ENCODE measurements at places on chromosomes 3 and 15.

- peak; percentile 83 for DNase-seq
Observed at GRCh38 chr3:129249284-129250065, at the start of gene COPG1. COPG1 (plus strand) TSS chr3:129249606; CDS start chr3:129249710, 104 bp downstream.

DNA sequence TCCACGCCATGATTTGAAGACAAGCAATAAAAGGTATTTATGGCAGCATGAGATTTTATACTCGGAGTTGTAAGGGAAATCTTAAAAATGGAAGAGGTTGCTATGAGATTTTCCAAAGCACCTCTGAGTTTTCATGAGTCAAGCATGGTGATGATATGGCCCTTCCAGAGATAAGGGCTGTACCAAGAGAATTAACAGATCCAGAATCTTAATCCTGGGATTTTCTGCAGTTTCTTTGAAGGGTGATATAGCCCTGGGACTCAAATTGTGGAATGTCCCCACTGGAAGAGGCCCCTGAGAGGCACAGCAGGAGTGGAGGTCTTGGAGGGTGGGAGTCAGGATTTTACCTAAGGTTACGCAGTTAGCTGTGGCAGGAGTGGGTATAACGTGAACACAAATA is 243.3 kb downstream of the ZNF621 start:
- DNase-seq, result no peak

DNA sequence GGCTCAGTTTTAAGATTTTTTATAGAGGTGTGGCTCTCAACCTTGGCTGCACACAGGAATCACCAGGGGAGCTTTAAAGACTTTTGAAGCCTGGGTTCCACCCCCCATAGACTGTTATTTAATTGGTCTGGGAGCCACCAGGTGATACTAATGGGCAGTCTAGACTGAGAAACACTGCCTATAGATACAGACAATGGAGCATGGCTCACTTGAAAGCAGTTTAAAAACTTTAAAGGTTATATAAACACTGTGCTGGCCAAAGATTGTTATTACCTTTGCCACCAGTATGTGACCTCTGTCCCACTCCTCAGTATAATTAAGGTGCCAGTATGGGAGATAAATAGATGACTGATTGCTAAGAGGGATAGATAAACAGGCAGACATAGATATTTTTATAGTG is 3.8 kb downstream of the GOLIM4 start:
- no peak for DNase-seq

DNA sequence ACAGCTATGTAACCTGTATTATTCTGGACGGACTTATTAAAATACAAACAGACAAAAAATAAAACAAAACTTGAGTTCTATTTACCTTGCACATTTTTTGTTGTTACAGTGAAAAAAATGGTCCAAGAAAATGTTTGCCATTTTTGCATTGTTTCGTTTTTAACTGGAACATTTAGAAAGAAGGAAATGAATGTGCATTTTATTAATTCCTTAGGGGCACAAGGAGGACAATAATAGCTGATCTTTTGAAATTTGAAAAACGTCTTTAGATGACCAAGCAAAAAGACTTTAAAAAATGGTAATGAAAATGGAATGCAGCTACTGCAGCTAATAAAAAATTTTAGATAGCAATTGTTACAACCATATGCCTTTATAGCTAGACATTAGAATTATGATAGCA is 17.1 kb downstream of the LMOD3 start:
- peak; percentile 59 for DNase-seq

- DNase-seq, result no peak
Observed at GRCh38 chr15:101578443-101578894, 73.7 kb downstream of the TM2D3 start.

DNA sequence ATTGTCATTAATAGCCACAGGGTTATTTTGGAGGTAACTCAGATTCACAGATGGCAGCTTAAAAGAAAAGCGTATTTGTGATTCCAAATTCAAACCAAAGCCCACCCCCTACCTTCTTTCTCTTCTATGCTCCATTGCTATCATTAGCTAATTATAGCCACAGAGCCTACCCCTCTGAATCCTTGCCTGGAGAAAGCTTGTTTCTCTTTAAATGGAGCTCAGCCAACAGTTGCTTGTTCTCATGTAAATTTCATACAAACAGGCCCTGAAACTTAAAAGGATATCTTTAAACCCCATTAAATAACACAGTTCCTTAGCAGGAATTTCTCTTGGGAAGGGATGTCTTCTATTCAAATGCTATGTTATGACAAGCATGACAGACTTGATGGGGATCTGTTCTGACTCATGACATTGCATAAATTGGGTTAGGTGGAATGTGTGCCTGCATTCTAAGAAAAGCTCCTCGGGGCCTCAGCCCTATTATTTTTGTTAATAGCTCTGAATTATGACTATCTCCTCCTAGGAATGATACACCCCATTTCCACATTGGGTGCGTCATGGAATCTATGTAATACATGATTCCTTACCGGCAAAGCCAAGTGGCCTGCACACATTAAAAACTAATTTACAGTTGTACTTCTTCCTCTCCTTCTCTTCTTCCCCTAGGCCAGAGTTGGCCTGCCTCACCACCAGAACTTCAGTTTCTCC is 265.8 kb downstream of the TAFA4 start:
- DNase-seq, result no peak

GRCh38 chr3:49630784-49631183 is 43.4 kb upstream of the APEH start:
- DNase-seq, result no peak

GRCh38 chr15:65310431-65311137 is 6.1 kb downstream of the RNU5B-1 start:
- peak; percentile 78 for DNase-seq

GRCh38 chr3:63967675-63968611 is 55.4 kb downstream of the PSMD6 start:
- peak; percentile 38 for DNase-seq

GRCh38 chr3:15032650-15033049 is 32.5 kb downstream of the MRPS25 start:
- no peak for DNase-seq

DNA sequence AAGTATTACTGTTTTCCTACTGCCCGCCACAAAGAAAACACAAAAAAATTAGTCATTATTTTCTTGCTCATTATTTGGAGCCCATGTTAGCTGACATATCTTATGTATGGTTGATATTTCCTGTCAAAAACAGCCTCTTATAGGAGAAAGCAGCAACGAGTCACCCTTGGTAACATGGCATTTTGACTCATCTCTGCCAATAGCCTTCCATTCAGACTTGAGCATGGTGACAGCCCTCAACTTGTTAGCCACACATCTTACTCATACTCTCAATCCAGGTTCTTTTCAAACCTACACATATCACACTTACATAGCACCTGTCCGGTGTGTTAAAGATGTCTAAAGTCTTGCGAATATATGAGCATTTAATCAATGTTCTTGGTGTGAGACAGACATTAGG is 109.4 kb upstream of the SAMMSON start:
- DNase-seq, result no peak

- DNase-seq, result no peak
Observed at GRCh38 chr3:196634829-196635228, 4.7 kb upstream of the NRROS start.

DNA sequence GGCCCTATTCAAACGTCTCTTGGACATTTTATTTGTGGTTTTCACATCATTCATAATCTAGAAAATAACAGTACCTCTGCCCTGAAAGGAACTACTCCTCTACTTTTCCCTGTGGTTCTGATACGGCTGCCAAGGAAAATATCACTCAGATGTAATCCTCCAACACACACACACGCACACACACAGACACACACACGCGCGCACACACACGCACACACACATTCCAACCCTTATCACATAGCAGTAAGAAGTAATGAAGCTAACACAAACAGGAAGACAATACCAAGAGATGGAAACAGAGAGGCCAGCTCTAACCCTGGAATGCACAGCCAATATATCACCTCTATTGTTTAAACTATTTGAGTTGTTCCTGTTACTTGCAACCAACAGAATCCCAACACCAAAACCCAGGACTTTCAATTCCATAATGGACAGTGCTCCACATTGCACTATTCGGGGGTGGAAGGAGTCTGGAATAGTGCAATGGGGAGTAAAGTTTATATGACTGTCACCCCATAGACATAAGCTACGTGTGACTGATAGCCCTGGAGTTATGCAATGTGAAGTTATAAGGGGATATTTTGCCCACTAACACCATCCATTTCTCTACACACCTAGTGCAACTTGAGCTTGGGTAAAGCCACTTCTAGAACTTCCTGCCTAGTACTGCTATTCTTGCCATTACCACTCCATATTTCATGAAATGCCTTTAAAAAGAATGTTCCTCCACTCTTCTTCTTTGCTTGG is 71.3 kb upstream of the FNDC3B start:
- peak; percentile 62 for DNase-seq

DNA sequence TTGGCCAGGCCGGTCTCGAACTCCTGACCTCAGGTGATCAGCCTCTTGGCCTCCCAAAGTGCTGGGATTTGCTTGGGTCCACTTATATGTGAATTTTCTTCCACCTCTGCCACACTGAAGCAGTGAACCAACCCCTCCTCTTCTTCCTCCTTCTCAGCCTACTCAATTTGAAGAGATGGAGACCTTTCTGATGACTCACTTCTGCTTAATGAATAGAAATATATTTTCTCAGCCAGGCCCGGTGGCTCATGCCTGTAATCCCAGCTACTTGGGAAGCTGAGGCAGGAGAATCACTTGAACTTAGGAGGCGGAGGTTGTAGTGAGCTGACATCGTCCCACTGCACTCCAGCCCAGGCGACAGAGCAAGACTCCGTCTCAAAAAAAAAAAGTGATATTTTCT is 46.8 kb upstream of the GATM start:
- no peak for DNase-seq

DNA sequence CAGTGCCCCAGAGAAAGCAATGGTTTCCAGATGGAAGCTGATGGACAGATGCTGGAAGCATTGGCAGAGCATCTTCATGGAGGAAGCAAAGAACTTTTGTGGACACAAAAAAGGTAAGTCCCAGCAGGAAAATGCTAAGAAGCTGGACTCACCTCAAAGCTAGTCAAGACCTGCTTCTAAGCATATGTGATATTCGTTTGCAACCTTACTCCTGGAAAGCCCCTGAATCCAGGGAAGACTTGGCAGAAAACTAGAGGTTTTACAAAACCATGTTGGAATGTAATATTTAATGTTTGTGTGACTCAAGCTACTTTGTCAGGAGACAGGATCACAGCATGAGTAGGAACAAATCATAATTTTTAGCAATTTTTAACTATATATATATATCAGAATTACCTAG is 288.2 kb downstream of the BCHE start:
- DNase-seq, result no peak

DNA sequence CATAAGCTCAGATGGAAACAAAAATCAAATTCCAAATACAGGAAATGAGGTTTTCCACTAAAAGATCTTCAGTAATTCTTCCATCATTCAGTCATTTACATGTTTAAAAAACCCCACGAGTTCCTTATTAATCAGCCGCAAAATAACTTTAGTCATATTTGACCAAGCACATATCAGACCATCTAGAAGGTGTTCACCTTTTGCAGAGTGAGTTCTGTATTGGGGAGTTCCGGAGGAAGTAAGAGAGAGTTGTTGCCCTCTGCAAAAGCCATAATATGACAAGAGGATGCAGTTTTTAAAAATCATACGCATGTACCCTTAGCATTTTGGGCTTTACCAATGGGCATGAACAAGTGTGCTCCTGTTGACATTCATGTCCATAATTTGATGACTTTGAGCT is 61.6 kb downstream of the CCR1 start:
- DNase-seq, result no peak

GRCh38 chr15:71242292-71242691 is 127.0 kb downstream of the THSD4 start:
- no peak for DNase-seq

DNA sequence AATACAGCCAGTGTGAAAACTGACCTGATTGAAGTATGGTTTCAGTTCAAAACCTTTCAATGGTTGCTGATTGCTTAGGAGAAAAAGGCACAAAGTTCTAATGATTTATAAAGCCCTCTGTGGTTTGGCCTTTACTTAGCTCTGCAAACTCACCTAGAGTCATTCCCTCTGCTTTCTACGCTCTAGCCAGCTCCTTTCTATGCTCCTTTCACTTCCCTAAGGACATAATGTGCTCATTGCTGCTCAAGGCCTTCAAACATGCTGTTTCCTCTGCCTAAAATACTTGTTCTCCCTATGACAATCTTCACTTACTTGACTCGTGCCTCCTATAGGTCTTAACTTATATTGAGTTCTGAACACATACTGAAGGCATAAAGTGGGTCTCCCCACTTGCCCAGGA is 19.0 kb downstream of the RPL39L start:
- DNase-seq, result no peak

DNA sequence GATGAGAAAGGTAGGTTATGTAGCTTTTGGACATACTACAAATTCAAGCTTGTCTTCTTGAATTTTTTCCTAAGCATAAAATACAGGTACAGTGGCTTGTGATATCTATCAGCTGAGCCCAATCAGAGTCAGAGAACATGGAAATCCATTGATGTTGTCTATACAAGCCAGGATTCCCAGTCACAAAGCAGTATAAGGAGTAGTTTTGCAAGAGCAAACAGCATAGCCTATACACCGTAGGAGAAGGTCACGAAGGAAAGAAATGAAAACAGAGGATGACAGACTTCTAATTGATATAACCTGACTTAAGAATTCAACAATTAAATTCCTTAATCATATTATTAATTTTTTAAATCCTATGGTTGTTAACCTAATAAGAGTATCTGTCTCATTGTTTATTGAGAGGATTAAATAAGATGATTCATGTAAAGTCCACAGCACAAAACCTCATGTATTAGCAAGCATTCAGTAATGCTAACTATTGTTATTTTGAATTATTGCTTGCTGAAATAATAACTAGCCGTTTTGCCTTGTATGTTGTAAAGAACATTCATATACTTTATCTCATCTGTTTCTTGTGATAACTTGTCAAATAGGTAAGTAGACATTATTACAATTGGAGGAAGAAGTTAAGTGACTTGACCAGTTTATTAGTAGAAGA is 276.6 kb upstream of the ZPLD1 start:
- DNase-seq, result no peak

GRCh38 chr3:191628571-191628970 is 167.6 kb downstream of the PYDC2 start:
- no peak for DNase-seq

GRCh38 chr3:22399566-22399965 is 648.6 kb upstream of the ZNF385D start:
- DNase-seq, result peak; percentile 53

DNA sequence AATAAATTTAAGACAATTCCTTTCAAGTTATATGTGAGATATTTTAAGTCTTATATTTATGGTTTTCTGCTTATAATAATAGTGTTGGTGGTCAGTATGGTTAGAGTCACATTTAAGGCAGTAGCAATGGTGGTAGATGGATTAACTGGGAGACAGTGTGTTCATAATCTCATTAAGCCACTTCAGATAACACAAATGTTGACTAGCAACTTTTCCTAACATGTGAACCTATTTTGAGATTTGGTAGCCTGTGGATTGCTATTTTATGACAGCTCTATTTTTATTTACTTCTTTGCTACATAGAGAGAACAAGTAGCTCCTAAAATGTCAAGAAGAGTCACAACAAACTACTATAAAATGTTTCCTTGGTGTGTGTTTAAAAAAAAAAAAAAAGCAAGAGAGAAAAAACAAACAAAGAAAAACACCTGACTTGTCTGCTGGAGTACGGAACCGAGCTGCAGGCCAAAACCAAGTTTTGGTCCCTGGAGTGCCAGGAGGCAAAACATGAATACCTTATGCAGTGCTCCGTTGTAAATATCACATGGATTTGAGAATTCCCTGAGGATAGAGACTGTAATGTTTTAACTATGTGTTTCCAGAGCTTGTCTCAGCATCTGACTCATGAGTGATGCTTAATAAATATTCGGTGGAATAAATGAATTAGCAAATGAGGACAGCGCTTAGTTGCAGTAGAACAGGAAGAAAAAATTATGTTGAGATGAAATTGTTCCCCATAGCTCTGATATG is 457.1 kb upstream of the ROBO2 start:
- no peak for DNase-seq
